ENCODE measurements at places on chromosomes 2 and 18.

DNA sequence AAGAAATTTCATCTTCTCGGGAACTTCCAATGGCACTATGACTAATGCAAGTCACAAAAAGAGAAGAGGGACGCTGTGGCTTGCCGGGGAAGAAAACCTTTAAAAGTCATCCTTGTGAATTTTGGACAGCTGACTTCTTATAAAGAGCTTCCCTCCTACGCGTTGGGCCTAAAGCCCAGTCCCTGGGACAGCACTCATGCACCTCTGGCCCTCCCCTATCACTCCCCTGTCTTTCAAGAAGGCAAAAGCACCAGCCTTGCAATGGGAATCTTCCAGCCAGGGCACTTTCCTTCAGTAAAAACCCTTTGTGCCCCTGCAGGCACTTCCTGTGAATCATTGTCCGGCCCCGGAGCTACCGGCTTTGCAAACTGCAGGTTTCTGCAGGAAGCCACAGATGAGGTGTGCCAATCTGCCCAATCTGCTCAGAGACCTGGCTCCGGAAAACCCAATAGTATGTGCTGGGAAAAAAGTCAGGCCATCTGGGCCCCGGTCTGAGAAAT is 7.1 kb downstream of the MREG start:
- no peak for DNase-seq

- DNase-seq = no peak
Measured at GRCh38 chr2:218230882-218231281, 13.9 kb downstream of the ARPC2 start.

GRCh38 chr18:4172196-4173100 is 282.7 kb downstream of the DLGAP1 start:
- no peak for DNase-seq

- DNase-seq = no peak
Measured at GRCh38 chr18:3279201-3280185, 17.6 kb downstream of the MYL12B start.

- no peak for DNase-seq
Measured at GRCh38 chr18:73793386-73793785, 354.2 kb downstream of the FBXO15 start.

DNA sequence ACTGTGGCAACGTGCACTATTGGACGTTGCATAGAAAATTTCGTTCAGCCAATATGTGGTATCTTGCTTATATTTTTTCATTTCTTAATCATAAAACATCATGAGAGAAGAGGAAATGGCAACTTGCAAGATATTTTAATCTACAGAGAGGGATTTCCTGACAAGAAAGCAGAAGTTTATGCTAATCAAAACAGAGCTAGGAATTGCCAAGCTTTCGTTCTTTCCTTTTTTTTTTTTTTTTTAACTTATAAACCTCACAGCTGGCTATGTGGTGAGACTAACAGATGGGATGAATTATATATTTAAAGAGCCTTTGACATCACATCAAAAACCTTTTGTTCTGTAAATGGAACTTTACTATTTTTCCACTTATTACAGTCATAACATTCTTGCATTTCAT is 1136.9 kb upstream of the TMEFF2 start:
- DNase-seq = no peak

DNA sequence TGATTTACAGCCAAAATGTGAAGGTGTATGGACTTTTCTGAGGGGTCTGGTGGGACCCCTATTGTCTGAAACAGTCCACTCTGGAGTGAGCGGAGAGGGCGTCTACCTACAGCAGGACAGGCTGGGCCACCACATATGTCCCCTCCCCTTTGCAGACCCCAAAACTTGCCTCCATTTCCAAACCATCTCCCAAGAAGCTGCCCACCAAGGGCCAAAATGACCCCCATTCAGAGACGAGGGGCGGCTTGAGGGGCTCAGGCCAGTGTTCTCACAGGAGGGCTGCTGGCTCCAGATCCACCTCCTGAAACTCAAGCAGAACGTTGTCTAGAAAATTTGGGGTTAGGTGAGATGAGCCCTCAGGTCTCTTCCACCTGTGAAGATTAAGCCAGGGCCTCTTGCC is 161.1 kb upstream of the SALL3 start:
- DNase-seq = no peak

DNA sequence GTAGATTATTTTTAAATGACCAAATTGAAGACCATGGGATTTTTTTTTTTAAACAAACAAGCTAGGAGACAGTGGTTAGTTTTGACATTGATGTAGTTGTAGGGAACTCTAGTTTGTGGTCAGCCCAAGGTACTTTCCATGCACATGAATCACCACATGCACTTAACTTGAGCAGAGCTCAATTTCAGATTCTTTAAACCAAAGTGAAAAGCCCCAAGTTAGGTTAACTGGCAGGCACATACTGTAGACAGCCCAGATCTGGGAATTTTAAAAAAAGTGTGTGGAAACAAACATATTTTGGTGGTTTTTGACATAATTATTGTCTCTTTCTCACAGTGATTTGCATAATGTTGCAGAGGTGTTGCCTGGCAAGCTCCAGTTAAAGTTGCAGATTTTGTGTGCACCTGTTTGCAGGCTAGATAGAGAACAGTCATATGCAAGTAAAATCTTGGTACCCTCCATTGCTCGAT is 88.4 kb downstream of the BCL2L11 start:
- no peak for DNase-seq

GRCh38 chr2:171509945-171510731 is 12.1 kb upstream of the CYBRD1 start:
- no peak for DNase-seq

DNA sequence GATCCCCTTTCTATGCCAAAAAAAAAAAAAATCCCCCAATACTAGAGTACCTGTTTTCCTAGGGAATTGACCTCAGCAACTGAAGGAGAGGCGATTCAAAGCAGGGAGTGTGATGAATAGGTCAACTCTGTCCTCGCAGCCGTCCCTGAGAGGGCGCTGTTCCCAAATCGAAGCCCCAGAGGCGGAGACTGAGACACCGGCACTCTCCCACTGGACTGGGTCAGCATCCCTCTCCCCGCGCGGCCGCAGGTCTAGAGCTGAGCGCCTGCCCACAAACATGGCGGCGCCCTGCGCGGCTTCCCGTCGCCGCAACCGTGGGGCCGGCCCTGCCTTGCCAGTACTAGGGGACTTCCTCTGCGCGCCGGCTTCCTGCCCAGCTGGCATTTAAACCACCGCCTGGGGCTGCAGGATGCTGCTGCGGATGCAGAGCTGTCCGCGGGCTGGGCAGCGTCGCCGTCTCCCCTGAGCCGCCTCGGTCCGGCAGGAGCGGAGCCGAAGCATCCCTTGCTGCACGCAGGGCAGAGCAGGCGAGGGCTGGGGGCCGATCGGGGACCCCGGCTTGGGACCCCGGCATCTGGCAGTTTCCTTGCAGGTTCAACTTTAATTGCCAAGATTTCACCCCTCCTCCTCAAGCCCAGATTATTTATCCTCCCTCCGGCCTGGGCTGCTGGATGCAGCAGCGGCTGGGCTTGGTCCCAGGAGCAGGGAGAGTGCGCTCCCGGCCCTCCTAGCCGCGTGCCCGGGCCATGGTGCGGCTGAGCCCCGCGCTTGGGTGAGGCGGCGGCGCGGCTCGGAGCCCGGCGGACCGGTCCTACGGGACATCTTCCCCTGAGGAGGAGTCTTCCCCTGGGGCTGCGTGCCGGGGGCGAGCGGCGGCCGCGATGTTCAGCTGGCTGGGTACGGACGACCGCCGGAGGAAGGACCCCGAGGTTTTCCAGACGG is at the start of gene EHD3:
EHD3 (plus strand) TSS at position 412 of the 942 bp plus-strand sequence; CDS start at position 882, 470 bp downstream.
- peak; percentile 54 for DNase-seq

DNA sequence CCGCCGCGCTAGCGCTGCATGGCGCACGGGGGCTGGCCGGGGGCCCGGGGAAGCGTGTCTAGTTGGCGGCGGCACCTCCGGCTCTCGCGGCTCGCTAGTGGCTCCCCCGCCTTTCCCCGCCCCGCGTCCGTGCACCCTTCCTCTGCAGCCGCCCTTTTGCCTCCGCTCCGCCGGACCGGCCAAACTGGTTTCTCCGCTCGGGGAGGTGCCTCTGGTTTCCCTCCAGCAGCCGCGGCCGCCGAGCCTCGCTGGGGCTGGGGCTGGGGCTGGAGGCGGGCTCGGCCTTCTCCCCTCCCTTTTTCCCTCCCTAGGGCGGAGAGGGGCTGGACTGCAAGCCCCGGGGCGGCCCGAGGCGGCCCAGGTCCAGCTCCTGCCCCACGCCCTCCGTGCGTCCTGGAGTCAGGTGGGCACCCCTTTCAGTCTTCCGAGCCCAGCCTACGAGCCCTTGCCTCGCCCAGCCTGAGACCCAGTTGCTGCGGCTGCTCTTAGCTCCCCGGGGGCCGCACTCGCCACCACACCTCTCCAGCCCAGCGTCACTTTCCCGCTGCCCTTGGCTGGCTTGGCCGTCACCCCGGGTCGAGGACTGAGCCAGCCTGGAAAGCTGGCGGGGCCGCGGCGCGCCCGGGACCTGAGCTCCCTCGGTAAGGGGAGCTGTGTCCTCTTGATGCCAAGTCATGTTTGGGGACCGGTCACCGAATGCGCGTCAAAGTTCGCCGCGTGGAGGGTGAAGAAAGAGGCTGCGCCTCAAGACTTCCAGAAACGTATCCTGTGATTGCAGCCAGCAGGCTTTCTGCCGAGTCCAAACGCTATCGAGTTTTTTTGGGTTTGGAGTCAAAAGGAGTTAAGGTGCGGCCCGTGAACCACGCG is at the start of gene ATP8B1:
ATP8B1 (minus strand) TSS at position 213 of the 867 bp plus-strand sequence. CDS start 71,508 bp downstream, outside the sequence.
- no peak for DNase-seq

DNA sequence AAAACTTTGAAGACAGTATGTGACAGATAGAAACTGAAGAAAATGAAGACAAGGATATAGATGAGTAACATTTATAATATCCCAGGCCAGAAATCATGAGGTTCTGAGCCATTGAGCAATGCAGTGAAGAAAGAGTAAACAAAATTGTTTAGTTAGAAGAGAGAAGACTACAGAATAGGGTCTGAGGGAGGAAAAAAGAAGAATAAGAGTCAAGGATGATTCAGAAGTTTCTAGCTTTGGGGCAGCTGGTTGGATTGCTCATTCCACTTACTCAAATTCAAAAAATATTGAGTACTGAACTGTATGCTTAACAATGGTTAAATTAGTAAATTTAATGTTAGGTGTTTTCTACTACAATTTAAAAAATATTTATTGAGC is 155.0 kb upstream of the OTX1 start:
- DNase-seq = no peak

GRCh38 chr2:37610638-37611289 is 60.7 kb downstream of the CDC42EP3 start:
- DNase-seq = no peak

GRCh38 chr2:84083984-84084383 is 375.1 kb downstream of the SUCLG1 start:
- no peak for DNase-seq

DNA sequence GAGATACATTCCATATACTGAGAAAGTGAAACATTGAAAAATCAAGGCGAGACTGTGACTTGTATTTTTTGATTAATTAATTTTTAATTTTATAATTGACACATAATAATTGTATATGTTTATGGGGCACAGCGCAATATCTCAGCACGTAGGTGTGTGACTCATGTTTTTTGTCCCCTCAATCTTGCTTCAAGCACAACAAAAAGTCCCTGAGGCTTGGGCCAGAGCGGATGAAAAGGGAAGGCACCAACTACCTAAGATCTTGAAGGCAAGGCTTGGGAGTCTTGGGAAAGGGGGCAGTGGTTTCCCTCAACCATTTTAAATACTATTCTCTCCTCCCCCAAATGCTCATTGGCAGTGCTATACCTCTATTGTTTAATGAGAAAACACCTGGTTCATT is 9.9 kb downstream of the SGPP2 start:
- DNase-seq = no peak

- no peak for DNase-seq
Measured at GRCh38 chr18:11785444-11786055, 65.7 kb upstream of the CHMP1B start.

GRCh38 chr18:388200-388599 is 112.3 kb downstream of the COLEC12 start:
- DNase-seq = no peak

- no peak for DNase-seq
Measured at GRCh38 chr18:58324824-58325480, 280.9 kb downstream of the NEDD4L start.

GRCh38 chr2:1784087-1784486 is 39.8 kb upstream of the PXDN start:
- DNase-seq = no peak

GRCh38 chr2:181743723-181744031 is 63.4 kb upstream of the NEUROD1 start:
- DNase-seq = no peak

DNA sequence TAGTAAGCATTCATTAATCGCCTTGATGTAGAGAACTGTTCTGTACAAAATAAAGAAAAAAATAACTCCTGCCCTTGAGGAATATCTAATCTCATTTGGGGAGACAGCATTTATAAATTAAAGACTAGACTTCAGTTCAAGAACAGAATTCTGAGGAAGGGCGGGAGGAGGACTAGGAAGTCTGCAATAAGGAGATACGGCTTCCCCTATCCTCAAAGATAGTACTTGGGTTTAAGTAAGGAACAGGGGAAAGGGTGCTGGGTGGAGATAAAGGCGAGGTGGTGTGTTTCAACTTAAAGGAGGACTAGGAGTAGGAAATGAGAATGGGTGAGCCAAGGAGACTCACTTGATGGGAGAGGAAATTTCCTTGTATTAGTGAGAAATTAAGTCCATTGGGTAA is 121.9 kb upstream of the MSTN start:
- DNase-seq = no peak

GRCh38 chr18:45839414-45840395 is 14.2 kb downstream of the SIGLEC15 start:
- DNase-seq = peak; percentile 10

DNA sequence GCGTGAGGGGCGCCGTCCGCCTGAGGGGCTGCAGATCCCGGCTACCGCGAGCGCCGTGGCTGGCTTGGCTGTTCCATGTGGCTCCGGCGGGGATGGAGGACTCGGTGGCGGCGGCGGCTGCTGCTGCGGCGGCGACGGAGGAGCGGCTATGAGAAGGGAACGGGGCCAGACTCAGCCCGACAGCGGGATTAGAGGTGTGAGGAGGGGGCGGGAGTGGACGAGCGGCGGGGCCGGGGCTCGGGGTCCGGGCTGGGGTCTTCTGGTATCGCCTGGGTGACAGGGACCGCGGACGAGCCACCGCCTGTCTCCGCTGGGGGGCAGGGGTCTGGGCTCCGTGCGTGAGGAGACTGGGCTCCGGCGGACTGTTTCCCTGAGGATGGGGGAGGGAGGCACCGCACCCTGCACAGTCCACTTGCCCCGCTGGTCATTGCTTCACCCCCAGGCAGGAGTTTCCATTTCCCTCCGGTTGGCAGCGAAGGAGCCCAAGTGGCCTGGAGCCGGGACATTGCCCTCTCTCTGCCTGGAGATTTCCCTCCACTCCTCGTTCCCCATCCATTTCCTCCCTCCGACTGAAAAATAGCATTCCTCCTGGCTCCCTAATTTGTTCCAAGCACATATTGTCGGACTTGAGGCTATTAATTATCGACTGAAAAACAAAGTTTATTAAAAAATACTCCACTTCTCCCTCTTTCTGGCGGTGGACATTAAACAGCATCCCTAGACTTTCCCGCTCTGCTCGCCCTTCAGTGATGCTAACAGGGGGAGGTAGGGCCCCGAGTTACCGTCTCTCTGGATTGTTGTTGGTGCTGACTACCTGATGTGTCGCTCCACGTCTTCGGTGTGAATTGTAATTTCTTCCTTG is 577 bp downstream of the EHBP1 start:
- peak; percentile 1 for DNase-seq

- no peak for DNase-seq
Measured at GRCh38 chr2:23590241-23590869, 205.4 kb downstream of the KLHL29 start.
